Activated T-helper 1 cell treated with anti-CD3 and anti-CD28 coated beads, Interleukin-2, amount 50 U/mL, for 16 hours (primary cell): ENCODE measurements at places on chromosomes 7 and 10.

DNA sequence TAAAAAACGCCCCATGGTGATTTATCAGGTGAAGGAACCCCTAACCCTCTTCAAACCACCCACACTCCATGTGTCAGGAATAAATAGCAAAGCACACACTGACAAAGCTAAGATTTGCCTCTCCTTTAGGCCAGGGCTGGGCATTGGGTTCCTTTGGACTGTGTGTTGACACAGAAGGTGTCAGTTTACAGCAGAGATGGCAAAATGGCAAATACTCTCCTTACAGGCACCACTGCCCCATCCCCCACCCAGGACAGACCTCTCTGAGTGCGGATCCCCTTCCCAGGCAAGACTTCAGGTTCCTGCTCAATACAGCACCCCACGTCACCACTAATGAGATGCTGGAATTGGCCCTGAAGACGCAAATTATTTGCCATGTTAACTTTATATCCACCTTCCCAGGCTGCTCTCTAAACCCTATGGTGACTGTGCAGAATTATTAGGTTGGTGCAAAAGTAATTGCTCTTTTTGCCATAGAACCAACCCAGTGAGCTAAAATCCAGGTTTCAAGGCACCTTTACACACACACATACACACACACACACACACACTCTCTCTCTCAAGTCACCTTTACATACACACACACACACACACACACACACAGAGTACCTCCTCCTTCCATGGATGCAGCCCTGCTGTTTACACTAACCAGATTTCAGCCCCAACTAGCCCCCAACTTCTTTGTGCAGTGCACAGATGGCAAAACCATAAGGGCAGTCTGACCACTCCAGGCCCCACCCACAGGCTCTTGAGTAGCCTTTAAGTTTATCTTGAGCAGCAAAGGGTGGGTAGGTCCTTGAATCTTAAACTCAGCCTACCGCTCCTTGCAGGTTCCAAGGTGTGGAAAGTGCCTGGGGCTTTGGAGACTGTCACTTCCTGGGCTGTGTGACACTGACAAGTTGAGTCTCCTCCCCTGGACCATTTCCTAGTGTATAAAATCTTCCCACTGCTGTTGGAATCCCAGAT is 4.0 kb upstream of the ZCCHC24 start:
- DNase-seq = no peak

DNA sequence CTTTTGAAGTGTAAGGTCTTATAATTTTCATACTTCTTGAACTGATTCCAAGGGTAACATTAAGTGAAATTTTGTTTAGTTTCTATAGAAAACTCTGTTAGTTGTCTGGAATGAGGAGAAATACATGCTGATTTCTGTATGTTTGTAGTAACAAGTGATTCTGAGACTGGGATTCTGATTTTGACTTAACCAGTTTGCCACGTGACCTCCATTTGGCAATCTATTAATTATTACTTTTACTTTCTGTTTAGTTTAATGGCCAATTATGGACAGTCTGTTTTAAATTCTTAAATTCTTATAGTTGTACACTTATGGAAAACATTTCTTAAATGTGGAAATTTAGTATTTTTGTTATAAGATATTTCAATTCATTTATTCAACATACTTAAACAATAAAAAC is 163.1 kb downstream of the ADK start:
- no peak for DNase-seq

GRCh38 chr10:81866753-81867152 is 8.2 kb upstream of the NRG3 start:
- DNase-seq = no peak

GRCh38 chr10:42987575-42987974 is 89.3 kb upstream of the RET start:
- DNase-seq = no peak

GRCh38 chr10:78960316-78960800 is 108.4 kb upstream of the ZMIZ1 start:
- no peak for DNase-seq

GRCh38 chr10:133079836-133080682 is 7.7 kb upstream of the ADGRA1 start:
- no peak for DNase-seq

DNA sequence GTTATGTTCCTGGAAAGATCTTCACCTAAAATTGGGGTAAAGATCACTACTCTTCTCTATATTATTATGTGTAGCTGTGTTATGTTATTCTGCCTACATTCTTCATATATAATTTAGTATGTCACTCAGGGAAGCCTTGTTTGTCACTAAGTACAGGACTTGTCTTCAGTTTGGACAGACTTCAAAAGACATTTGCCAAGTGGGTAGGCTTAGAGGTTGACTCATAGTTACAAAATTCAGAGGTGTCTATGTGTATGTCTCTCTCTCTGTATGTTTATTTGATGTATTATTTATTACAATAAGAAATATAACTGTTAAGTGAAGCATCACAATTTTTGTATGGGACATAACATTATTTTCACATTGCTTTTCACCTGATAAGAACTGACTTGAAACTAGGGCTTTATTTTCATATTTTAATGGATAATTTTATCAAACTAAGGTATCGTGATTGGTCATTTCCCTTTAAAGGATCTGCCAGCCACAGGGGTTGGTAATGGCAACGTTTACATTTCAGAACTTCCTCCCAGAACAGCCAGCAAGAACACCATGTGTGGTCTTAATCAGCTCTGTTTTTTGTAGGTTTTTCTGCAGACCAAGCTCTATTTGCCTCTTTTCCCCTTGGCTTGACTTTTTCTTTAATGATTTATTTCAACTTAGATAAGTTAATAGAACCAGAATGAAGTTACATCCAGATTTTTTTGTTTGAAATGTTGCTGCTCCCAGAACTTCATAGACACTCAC is 262.1 kb upstream of the CACNA2D1 start:
- DNase-seq = no peak

DNA sequence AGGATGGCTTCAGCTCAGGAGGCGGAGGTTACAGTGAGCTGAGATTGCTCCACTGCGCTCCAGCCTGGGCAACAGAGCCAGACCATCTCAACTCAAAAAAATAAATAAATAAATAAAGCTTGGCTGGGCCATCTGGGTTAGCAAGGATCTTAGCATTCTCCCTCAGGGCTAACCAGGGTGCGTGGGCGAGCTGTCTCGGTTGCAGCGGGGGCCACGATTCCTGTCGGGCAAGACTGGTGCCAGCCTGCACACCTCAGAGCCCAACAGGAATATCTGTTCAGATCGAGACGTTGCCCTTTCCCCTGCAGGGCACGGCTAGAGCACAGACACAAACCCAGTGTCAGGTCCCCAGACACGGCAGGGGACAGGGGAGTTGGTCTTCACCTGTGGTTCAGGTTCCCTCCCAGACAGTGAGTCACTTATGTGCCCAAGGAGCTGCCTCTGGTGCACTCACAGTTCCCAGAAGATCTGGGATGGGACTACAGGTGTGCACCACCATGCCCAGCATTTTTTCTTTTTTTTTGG is 75.5 kb upstream of the GTF2I start:
- no peak for DNase-seq

GRCh38 chr7:27693794-27694193 is 31.1 kb upstream of the HIBADH start:
- DNase-seq = no peak

DNA sequence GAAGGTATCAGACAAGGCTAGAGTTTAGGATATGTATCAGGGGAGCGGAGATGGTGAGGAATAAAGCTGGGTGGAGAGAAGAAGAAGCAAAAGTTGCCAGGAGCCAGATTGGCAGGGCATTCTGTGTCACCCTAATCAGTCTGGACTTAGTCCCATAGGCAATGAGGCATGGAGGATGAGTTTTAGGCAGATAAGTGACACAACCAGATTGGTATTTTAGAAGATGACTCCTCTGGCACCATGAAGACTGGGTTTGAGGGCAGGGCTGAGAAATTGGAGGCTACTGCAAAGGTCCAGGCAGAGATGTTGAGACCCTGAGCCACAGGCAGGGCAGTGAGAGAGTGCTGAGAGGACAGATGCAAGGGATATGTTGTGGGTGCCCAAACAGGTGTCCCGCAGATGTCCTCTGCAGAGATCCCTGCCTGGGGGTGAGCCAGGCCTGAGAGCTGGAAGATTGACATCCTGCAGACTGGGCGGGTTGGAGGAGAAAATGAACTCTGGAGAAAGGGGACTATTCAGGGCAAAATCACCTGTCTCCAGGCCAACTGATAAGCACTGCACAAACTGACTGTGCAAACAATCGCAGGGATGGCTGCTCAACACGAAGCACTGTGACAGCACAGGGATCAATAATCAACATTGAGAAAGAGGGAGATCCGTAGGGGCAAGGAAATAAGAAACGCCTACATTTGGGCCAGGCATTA is 11.9 kb upstream of the HABP2 start:
- DNase-seq = no peak

DNA sequence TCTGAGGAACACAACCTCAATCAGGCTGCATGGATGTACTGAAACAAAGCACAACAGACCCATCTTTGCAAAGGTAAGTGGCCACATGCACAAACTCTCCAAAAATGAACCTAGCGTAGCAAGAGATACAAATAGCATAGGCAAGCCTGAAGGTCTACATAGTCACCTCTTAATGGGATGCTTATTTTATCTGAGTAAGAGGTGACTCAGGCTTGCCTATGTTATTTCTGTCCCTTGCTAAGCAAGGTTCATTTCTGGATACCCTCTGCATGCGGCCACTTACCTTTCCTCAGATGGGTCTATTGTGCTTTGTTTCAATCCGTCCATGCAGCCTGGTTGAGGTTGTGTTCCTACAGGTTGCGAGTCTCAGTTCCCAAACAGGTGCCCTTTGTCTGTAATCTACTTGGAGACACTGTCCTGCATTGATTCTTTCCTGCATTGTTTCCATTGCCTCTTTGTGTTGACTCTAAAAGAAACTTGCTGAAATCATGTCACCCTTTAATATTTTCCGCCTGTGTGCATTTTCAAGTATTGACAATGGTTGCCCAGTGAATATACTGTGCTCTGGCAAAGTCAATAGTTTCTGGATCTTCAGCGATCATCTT is 291.8 kb upstream of the LYZL1 start:
- no peak for DNase-seq

DNA sequence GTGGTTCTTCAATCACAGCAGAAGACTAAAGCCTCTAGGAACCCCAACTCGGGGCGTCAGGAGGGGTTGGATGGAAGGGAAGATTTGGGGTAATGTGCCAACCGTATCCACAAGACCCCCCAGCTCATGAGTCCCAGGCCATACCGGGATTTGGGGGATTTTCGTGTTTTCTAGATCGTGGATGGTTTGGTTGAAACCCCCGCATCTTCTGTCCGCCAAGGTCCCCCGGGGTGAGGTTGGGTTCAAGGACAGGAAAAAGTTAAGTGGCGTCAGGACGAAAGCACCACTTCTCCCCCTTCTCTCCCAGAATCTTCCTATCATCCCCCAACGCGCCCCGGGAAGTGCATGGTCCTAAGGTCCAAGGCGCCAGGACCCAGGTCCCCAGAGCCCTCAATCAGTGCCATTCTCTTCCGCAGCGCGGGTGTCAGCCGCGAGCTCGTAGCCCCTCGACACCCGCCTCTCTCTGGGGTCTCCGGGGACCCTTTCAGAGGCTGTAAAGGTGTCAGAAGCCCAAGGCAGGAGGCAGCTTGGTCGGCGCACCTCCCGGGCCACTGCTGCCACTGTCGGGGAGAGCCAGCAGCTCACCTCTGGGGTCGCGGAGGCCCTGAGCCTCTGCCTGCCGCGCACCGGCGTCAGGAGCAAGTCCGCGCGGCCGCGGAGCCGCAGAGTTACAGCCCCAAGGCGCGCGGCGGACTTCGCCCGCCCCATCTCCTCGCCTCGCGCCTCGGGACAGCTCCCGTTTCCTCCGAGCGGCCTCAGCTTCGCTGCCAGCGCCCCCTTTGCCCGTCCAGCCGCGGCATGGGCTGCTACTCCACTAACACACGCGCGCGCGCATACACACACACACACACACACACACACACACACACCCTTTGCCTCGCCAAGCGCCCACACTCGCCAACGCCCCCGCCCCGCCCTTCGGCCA is 1.5 kb downstream of the MKX start:
- no peak for DNase-seq
